ENCODE measurements at places on chromosomes 12 and 14.

- no peak for DNase-seq
Observed at GRCh38 chr12:18261273-18261672, at the start of gene PIK3C2G. Gene PIK3C2G (plus strand): TSS chr12:18261518. CDS start chr12:18282082, 20,564 bp downstream.

DNA sequence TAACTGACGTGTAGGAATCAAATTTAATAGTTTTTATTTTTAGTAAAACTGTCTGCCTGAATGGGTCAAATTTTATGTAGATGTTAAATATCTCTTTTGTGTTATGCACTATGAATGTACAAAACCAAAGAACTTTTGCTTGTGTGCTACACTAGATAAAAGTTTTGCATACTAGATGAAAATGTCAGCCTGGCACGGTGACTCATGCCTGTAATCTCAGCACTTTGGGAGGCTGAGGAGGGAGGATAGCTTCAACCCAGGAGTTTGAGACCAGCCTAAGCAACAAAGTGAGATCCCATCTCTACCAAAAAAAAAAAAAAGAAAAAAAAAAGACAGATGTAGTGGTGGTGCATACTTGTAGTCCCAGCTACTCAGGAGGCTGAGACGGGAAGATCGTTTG is 11.1 kb downstream of the AEBP2 start:
- DNase-seq: no peak

- DNase-seq: no peak
Observed at GRCh38 chr12:73136386-73136785, 864.2 kb downstream of the TRHDE start.

DNA sequence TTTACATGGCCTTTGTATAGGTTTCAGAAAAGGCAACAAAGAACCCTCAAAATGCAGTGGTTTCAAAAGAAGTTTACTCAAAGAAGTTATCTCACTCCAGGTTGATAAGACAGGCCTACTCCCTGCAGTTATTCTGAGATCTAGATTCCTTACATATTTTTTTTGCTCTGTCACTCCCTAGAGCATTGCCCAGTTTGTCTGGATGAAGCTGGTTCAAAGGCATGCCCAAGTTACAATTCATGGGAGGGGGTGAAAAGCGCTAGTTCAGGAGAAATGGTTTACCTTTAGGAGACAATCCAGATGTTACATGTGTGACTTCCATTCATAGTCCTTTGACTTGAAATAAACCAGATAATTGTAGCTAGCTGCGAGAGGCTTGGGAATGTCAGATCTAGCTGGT is 115.0 kb downstream of the TPH2 start:
- DNase-seq: no peak

DNA sequence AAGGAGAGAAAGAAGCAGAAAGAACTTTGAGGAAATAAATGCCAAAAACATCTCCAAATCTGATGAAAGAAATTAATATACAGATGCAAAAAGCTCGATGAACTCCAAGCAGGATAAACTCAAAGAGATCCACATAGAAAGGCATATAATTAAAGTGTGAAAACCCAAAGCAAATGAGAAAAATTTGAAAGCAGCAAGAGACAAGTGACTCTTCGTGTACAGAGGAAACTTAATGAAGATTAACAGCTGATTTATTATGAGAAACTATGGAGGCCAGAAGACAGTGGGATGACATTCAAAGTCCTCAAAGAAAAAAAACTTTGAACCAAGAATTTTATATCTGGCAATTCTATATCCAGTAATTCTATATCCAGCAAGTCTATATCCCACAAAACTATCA is 163.0 kb upstream of the TMCC3 start:
- DNase-seq: no peak

DNA sequence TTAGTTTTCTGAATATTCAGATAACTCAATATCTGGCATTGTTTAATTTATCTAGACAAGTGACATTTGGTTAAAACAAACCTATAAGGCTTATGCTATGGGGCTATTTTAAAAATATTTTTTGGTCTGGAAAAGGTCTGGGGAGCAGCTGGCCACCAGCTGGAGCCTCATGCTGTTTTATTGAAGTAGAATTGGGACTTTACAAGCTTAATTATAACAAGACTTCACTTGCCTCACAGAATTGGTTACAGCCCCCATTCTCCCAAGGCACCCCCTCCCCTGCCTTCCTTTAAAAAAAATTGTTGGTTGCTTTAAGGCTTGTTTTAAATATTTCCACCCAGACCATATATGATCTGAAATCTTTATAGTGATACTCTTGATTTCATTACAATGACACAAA is 453.9 kb downstream of the ADAMTS20 start:
- no peak for DNase-seq

DNA sequence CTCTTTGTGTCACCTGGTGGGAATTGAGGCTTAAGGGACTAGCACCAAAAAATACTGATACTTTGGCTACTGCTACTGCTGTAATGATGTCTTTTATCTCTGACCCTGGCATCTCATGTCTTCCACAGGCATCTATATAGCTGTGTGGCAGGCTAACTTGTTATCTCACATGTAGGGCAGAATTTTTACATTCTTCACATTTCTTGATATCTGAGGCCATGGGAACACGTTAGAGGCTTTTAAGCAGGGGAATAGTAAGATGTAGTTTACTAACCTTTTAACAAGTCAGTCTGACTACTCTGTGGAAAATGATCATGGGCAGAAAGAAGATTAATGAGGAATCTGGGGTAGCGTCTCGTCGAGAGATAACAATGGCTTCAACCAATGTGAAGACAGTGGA is 498.4 kb downstream of the PCNX1 start:
- DNase-seq: no peak

- DNase-seq: no peak
Observed at GRCh38 chr12:123121670-123122069, 29.2 kb downstream of the PITPNM2 start.

DNA sequence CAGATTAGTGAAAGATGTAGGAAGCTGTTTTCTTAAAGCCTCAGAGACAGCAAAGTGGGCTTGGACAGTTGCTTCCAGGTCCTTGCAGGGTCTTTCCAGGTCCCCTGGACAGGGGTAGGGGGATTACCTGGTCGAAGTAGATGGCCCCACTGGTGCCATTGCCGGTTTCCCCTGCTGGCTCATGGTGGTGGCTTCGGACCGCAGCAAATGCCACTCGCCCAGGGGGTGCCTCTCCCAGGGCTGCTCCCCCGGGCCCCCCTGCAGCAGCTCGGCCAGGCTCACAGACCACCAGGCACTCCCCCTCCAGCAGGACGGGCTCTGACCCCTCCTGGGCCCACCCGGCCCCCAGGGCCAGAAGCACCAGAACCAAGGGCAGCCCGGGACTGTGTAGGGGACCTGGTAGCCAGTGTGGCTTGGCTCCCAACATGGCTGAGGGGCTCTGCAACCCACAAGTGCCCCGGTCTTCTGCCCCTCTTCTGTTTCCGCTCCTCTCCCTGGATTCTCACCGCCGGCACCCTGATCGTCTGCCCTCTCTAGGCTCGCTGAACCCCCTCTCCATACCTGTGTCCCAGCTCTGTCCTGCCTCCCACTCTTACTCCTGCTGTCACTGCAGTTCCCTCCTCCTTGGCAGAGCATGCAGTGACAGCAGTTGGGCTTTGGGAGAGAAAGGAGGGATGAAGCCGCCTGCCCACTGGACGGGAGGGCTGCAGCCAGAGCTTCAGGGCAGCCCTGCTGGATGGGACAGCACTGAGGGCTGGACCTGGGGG is 657 bp downstream of the CBLN3 start:
- no peak for DNase-seq

DNA sequence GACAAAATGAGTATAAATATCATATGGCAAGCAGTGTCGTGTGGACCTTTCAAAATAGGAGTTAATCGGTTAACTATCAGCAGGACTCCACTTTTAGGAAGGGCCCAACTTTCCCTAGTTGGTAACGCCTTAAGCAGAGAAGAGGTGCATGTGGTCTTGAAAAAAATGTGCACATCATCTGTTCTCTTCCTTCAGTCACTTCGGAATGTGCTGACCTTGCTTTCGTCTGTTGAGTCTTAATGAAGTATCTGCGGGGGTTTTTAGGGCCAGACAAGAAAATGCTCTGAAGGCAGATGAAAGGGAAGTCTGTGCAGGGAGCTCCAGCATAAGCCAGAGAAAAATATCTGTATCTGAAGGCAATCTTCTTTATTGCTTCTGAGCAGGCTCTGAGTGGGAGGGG is 185.2 kb downstream of the AEBP2 start:
- no peak for DNase-seq

DNA sequence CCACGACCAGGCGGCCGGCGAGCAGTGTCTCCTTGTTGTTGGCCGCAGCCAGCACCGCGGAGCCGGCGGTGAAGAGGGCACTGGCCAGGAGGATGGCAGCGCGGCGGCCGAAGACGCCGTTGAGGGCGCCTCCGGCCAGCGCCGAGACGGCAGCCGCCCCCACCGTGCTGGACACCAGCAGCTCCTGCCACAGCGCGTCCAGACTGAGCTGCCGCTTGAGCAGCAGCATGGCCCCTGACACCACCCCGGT is 691 bp downstream of the SLC2A13 start:
- no peak for DNase-seq

DNA sequence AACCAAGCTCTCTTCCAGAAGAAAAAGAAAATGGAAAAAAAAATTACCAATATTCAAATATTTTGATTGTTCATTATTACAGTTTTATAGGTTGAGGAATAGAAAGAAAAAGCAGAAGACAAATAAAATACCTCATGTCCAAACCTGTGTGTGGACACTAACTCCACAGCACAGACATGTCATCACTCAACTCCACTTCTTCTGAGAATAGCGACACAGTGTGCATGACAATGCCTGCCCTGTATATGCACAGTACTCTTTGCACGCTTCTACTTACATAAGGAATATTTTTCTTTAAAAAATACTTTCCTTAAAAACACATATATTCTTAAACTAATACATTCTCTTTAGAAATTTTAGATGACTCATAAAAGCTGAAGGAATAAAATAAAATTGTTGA is 81.1 kb downstream of the HMGA2 start:
- DNase-seq: no peak

DNA sequence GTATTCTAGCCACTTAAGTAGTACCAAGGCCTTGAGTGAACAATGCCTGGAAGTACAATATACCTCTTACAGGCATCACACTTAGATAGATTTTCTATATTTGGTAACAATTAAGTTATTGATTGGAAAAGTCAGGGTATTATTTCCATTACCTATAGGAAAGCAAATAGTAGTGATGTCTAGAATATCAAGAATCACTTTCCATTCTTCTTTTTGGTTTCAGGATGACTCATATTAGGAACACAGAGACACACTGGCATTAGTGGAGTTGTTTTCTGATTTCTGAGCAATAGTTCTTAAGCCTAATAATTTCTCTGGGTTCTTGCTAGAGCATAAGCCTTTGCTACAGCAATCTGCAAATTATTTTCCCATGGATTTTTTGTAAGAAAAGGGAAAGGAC is 1640.0 kb upstream of the SEL1L start:
- no peak for DNase-seq

DNA sequence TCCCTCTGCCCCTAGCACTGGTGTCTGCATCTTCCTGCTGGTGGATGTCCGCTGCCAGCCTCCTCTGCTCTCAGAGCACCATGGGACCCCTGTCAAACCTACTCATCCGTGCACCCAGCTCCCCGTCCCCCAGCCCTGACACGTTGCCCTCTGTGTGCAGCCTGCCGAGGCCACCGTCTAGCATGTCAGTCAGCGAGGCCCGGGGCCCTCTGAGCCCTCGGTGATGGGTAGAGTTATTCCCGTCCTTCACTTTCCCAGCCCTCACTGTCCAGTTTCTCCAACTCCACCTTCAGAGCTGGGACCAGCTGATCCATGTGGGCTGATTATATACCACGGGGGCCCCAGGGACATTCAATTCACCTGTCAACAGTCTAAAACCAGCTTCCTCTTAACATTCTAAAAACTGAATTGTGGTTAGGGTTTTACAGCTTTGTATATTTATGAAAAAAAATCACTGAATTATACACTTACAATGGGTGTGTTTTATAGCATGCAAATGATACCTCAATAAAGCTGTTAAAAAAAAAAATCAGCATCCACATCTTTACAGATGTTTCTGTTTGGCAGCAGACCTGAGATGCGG is 61.3 kb downstream of the CCDC88C start:
- DNase-seq: no peak

- no peak for DNase-seq
Observed at GRCh38 chr14:23365036-23365731, at the start of gene EFS. Gene EFS (minus strand): TSS chr14:23365172. CDS start chr14:23365025, 147 bp downstream.

DNA sequence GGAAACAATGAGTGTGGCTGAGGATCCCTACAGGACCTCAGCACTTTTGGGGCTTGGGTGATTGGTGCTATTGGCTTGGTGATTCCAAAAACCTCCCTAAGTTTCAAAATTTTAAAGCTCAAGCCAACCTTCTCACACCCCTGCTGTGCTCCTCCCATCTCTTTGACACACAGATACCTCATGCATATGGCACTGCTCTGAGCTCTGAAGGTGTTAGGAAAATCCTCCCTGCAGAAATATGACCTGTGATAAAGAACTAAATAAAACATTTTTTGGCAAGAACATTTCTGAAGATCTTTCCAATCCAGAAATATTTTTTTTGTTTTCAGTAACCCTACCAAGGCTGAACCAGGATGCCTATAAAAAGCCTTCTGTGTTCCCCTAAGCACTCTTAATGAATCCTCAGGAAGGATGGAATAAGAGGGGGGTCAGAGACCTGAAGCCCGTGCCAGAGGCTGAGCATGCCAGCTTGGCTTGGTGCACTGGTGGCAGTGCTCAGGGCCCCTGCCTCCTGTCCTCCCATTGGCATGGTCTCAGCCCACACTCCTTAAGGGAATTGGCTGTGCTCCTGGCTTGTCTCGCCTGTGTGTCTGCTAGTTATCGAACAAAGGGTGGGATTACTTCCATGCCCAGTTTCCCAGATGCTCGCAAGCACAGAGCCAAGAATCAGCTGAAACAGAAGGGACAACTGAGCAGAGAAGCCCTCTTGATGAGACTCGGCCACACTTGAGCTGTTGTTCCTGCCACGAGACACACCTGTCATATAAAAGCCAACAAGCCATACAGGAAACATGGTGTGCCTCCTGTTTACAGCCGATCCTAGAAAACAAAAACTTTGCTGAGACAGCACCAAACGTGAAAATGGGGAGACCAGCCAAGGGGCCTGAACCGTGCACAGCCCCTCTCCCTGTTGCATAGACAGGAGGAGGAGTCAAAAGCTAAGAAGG is 132.7 kb upstream of the EEA1 start:
- DNase-seq: no peak

Data from COR-L47 (cell line).